NCI-H1048 (cell line): ENCODE measurements at places on chromosomes 5 and 9.

GRCh38 chr5:51484326-51484725, 101.1 kb downstream of the ISL1 start:
- DNase-seq: no peak

GRCh38 chr5:180127682-180128670, 56.4 kb upstream of the RNF130 start:
- DNase-seq: no peak

- DNase-seq: no peak
Measured at GRCh38 chr5:110342683-110343082, 383.8 kb downstream of the TMEM232 start.

DNA sequence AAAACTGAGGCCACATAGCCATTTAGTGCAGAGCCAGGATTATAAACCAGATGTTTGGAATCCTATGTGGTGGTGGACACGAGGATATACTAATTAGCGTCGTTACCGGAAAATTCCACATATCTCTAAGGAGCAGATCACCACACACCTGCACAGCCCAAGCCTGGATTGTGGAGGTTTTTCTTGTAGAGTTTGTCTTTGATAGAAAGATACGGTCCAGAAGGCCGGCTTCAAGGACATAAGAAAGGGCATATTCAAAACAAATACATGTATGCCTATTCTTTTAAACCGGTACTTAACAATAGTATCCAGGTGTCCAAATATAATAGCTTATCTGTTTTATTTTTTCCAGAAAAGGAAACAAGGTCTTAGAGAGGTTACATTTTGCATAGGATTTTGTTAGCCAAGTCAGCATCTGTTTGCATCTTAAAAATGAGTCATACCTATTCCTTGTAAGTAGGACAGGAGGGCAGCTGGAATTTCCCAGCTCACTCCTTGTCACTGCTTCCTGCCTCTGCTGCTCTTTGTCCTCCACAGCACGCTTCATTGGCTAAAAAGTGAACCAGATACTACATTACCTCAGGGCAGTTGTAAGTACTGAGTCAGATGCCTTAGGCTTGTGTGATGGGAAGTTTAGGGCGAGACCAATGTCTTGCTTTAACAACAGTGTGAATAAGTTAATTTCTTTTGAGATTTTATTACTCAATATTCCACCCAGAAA, 3.6 kb downstream of the TMC1 start:
- DNase-seq: no peak
